ENCODE measurements at places on chromosomes 2 and 18.

DNA sequence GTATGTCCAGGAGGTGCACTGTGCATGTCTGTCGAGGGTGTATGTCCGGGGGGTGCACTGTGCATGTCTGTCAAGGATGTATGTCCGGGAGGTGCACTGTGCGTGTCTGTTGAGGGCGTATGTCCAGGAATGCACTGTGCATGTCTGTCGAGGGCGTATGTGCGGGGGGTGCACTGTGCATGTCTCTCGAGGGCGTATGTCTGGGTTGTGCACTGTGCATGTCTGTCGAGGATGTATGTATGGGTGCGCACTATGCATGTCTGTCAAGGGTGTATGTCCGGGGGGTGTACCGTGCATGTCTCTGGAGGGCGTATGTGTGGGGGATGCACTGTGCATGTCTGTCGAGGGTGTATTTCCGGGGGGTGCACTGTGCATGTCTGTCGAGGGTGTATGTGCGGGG lies 249.3 kb upstream of the MYT1L start:
- no peak for DNase-seq

DNA sequence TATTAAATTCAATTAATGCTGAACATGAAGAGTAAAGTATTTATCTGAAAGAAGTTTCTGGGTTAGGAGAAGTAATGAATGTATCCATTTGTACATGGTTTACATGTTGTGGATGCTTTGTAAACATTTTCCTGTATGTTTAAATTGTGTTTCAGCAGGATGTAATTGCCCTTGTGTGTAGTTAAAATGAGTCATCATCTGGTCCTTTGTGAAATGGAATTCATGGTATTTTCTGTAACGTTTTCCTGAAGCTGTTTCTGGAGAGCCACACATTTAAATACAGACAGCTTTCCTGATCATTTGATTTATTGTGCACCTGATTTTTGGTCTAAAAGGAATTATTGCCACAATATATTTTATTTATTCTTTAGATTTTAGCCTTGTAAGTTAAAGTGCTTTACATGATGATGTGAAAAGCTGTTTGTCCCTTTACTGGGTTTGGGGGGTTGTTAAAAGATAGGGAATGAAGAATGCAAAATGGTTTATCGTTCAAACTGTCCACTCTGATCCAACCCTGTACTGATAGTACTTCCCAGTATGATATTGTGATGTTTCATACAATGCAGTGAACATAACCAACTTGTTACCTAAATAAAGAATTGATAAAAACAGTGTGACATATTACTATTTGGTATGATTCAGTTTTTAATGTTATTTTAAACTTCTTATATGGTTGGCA lies 41.7 kb upstream of the SLC3A1 start:
- DNase-seq = no peak

DNA sequence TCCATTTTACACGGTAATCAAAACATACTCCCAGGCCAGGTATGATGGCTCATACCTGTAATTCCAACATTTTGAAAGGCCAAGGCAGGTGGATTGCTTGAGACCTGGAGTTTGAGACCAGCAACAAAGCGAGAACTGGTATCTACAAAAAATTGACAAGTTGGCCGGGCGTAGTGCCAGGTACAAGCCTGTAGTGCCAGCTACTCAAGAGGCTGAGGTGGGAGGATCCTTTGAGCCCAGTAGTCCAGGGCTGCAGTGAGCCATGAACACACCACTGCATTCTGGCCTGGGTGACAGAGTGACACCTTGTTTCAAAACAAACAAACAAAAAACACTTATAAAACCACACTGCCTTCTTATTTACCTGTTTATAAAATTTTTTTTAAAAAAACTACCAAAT lies 80.8 kb downstream of the GAREM1 start:
- DNase-seq = no peak

- no peak for DNase-seq
Observed at GRCh38 chr2:19899985-19900930, 1.5 kb downstream of the TTC32 start.

DNA sequence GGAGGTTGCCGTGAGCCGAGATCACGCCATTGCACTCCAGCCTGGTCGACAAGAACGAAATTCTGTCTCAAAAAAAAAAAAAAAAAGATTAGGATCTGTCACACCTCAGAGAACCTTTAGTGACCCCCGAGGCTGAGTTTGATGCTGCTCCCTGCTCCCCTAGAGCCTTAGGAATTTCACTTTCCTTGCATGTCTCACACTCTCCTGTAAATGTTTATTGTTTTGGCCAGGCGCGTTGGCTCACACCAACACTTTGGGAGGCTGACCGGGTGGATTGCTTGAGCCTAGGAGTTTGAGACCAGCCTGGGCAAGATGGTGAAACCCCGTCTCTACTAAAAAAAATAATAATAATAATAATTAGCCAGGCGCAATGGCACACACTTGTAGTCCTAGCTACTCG lies 31.5 kb downstream of the SRSF7 start:
- DNase-seq = no peak

Measured in memory B cell (primary cell).